ENCODE measurements at places on chromosomes 3 and 15.

DNA sequence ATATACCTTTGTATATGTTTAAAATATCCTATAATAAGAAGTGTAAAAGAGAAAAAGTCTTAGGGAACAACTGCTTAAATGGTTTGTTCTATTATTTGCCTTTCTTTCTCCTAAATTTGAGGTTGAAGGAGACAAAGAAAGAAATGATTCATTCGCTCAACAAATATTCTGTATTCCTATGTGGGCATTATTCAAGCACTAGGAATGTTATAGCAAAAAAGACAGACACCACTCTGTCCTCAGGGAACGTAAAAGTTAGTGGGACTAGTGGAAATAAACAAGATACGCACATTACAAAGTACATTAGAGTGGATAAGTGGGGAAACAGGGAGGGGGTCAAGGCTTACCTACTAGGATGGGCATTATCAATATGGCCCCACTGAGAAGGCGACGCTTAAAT lies 332.2 kb downstream of the LPP start:
- DNase-seq: no peak

- DNase-seq: no peak
These were observed 185.5 kb upstream of the GPR149 start for GRCh38 chr3:154615471-154615870.

GRCh38 chr3:107543666-107544065 lies 20.9 kb downstream of the BBX start:
- no peak for DNase-seq

GRCh38 chr3:43765521-43765971 lies 74.8 kb downstream of the ABHD5 start:
- DNase-seq: no peak

GRCh38 chr3:32449691-32450090 lies 53.0 kb downstream of the CMTM6 start:
- no peak for DNase-seq

Data from kidney epithelial cell (primary cell).